ENCODE measurements at places on chromosomes 3 and 15.

GRCh38 chr15:47186075-47186474 is 531.2 kb upstream of the SEMA6D start:
- DNase-seq = no peak

DNA sequence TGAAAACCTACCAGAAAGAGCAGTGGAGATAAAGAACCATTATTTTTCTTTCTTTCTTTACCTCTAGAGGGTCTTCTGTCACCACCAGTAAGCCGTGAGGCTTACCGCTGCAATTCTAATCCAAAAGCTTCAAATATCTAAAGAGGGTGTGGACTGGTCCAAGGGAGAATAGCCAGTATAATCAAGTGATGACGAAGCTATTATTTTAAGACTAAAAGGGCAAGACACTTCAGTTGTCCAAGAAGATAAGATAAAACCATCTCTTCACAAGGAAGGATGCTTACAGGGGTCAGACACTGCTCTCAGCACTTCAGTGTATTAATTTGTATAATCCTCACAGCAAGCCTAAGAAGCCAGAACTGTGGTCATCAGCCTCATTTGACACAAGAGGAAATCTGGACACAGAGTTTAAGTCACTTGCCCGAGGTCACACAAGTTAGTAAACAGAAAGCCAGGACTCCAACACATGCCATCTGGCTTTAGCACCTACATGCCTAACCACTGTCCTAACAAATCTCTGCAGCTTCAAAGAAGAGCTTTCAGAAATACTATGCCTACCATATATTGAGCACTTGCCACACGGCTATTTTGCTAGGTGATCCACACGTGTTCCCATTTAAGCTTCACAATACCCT is 14.6 kb downstream of the HDC start:
- DNase-seq = no peak

GRCh38 chr3:60080648-60081047 is 1030.8 kb upstream of the CFAP20DC start:
- DNase-seq = no peak

DNA sequence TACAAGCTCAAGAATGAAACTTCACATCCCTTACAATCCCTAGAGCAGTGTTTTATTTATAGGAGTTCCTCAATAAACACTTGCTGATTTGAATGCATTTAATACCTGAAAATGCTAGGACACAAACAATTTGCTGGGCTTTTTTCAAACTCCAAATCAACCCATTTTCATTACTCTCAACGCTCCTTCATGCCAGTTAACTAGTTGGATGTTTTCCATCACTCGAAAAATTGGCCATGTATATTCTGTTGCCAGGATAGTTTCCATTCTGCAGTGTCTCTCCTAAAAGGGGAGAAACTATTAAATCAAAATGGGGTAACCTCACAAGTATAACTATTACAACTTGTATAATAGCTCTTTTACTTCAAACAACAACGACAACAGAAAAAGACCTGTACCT is 1.2 kb downstream of the GBE1 start:
- no peak for DNase-seq

DNA sequence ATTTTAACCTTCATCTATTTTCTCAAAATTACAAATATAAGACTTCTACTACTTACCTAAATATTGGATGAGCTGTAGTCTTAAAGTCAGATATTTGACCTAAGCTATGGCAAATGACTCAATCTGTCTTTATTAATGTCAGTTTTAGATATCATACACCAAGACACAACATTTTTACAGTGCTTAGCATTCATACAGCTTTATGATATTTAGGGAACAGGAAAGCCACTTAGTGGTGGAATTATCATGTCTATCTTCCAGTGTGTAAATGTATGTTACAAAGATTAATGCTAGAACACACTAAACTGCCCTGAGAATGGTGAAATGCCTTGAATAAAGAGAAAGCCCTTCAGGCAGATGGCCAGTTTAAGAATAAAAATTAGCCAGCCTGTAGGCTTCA is 135.0 kb downstream of the SPATA16 start:
- no peak for DNase-seq

GRCh38 chr3:158249183-158249582 is 139.3 kb downstream of the RSRC1 start:
- DNase-seq = no peak

- DNase-seq = no peak
Observed at GRCh38 chr3:34599595-34599994, 801.2 kb downstream of the PDCD6IP start.

- DNase-seq = no peak
Observed at GRCh38 chr3:63228677-63229076, 49.4 kb upstream of the SYNPR start.

DNA sequence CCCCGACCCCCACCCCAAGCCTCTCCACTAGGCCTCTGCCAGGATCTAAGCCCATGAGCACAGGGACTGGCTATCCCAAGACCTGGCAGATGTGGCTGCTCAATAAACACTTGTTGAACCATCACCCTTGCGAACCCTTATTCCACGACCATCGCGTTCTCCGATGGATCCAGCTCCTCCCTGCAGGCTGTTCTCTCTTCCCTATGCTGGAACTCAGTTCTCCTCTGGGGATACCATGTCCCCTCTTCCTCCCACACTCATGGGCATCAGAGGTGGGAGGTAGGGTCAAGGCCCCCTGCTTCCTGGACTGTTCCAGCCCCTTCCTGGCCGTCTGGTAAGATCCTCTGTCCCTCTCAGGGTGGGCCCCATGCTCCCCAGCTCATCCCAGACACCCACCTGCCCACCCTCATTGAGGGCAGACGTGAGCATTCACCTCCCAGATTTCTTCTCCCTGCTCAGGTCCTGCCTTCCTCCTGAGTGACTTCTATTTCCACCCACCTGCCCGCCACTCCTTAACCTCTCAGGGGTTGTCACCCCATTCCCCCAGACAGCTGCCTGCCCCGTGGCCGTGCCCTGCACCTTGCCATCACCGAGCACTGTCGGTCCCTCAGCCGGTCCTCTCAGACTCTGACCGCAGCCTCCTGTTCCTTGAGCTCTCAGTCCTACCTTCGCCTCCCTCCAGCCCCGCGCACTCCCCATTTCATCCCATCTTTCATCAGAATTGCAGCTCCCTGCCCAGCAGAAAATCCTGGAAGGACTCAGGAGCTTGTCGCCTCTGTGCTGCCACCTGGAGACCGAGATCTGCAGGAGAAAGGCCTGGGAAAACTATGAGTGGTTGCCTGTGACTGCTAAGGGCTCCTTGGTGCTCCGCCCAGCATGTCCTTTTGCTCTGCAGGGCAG is 42.0 kb downstream of the PML start:
- DNase-seq = no peak

DNA sequence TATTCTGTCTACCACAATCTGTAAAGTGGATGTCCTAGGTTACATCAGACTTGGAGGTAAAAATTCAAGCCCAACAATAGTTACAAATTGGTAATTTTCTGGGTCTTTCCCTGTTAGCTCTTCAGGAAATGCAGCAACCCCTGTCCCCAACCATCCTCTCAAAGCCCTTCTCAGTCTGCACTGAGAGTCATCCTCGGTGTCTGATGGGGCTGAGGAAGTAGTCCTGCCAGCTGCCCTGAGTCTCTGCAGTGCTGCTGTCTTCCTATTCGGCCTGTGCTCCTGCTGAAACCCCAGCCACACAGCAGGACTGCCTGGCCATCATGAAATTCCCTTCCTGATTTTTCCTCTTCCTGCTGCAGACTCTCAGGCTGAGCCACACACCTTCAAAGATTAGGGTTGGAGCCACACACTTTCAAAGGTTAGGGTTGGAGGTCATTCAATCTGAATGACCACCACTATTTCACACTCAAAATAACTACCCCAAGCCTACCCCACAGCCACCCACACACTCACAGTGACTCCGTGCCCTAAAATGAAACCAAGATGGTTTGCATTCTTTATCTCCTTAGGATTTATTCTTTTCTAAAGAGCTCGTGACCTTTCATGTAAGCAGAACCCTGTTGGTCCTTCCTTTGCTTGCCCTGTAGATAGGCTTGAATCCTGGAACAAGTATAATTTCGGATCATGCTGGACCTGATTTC is 17.6 kb downstream of the TRIM42 start:
- DNase-seq = no peak

- DNase-seq = no peak
Observed at GRCh38 chr15:40929660-40930429, 705 bp downstream of the DLL4 start.

- no peak for DNase-seq
Observed at GRCh38 chr3:193030276-193030675, 112.6 kb upstream of the MB21D2 start.

DNA sequence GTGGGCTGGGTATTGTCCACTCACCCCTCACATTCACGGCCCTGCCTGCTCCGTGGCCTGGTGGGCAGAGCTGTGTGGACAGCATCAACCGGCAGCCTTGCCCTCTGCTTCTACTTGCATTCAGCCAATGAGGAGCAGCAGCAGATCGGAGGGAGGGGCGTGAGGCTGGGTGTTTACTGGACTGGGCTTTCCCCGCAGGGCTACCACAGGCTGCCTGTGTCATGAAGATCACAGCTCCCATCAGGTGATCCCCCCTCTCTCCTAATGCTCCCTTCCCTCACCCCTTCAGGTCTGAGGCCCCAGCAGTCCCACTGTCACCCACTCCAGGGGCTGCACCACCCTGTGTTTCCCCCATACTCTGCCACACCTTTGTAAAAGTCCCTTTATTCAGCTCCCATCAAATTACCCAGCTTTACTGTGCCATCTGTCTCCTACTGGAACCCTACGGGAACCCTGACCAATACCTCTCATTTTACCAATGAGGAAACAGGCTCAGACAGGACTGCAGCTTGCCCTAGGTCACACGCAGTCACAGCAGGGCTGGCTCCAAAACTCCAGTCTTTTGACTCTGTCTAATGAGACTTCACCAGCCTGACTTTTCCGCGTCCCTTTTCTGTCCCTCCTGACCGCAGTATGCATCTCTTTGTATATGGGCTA is 81.1 kb downstream of the MEGF11 start:
- DNase-seq = no peak

DNA sequence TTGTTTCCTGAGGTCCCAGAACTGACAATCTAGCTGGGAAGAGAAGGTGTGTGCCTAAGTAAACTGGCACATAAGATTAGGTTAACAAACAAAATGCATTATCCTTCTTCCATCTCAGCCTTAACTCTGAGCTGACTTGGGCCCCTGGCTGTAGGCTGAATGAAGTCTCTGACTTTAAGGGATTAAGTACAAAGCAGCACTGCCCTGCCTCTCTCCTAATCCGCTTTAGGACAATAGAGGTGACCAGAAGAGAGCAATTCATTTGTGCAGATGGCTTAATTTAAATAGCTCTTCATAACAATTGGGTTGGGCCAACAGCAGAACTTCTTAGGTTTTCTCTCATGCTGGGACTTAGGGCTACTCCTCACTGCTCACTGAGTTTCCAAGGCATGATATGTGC is 181.6 kb upstream of the SOX14 start:
- no peak for DNase-seq

- peak; percentile 78 for DNase-seq
Observed at GRCh38 chr3:187802928-187803259, 57.6 kb upstream of the BCL6 start.

DNA sequence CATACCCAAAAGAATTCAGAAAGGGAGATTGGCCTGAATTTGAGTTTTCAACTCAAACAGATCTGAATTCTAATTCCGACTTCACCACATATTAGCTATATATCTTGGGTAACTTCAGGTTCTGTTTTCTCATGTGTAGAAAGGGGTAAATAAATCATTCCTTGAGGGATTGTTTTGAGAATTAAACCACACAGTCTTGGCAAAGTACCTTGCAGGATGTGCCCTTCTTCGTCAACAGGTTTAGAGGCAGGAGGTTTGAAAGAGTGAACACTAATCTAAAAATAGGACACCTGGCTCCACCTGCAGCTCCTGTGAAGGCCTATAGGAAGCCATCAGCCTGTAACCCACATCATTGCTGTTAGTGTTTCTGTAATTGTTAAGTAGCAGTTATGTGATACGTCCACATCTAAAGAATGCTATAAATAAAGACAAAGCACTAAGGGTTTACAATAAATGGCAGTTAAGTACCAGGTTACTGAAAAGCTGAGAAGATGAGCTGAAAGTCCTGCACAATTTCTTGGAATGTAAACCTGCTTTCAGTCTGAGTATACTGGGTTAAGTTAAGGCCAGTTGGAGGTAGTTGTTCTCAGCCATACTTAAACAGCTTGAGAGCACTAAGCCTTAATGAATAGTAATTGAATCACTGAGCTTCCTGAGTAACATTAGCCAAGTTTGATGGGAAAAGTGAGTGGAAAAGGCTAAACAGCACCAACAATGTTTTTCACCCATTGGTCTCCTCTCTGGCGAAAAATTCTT is 6.0 kb downstream of the CCDC80 start:
- no peak for DNase-seq

- DNase-seq = no peak
Observed at GRCh38 chr3:163779396-163780344, 1298.6 kb downstream of the SI start.

DNA sequence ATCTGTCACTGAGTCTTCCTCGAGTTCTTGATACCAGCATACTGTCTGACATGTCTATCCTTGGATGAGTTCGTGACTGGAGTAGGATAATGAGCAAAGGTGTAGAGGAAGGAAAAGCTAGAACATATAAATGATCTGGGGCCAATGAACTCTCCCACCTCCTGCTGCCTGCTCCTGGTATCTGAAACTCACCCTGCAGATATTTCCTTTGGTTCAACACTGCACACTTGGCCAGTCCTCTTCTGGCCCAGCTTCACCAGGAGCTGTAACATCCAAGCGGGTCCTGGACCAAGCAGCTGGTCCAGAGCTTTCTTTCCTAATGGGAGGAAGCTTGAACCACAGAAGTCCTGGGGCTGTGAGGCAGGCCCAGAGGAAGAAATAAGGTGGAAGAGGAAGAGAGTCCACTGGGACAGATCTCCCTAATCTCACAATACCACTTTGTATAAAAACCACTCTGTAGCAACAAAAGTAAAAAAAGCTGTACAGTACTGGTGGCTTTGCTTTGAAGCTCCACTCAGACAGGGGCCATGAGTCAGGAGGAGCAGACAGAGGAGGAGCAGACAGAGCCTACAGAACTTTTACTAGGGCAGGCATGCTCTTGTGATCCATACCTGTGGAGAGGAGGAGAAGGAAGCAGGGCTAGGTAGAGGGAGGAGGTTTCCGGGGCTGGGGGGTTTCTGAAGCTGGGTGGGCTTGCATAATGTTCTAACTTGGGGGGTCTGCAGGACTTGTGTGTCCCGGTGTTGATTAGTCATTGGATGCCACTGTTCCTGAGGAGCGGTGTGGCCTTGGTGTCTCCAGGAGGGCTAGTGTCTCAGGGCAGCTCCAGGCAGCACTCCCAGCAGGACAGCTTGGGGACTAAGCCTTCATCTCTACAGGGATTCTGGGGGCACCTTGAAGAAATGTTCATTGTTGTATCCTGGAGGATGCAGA is 166.9 kb downstream of the ABHD5 start:
- DNase-seq = no peak

- DNase-seq = no peak
Observed at GRCh38 chr15:77239882-77240608, 169.1 kb upstream of the TSPAN3 start.

- no peak for DNase-seq
Observed at GRCh38 chr3:48505146-48505545, 1.2 kb upstream of the SHISA5 start.

All from activated naive CD4-positive, alpha-beta T cell treated with Interleukin-2 at 50 U/mL for 16 hours (primary cell).